Activated CD4-positive, alpha-beta T cell treated with anti-CD3 and anti-CD28 coated beads, Interleukin-2, amount 10 ng/mL, durations not matched to agents 7 days and 5 days (primary cell): ENCODE measurements at places on chromosomes 5 and 9.

DNA sequence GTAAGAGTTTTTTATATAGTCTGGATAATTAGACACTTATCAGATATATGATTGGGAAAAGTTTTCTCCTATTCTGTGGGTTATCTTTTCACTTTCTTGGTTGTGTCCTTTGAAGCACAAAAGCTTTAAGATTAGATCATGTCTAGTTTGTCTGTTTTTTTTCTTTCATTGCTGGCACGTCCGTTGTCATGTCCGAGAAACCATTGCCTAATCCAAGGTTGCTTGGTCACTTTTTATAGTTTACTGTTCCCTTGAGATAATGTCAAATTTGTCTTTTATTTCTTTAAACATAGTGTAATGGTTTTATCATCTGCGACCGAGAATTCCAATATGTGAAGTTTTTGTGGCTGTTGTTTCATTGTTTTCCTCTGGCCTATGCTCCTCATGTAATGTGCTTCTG is 28.8 kb downstream of the GARNL3 start:
- no peak for DNase-seq

DNA sequence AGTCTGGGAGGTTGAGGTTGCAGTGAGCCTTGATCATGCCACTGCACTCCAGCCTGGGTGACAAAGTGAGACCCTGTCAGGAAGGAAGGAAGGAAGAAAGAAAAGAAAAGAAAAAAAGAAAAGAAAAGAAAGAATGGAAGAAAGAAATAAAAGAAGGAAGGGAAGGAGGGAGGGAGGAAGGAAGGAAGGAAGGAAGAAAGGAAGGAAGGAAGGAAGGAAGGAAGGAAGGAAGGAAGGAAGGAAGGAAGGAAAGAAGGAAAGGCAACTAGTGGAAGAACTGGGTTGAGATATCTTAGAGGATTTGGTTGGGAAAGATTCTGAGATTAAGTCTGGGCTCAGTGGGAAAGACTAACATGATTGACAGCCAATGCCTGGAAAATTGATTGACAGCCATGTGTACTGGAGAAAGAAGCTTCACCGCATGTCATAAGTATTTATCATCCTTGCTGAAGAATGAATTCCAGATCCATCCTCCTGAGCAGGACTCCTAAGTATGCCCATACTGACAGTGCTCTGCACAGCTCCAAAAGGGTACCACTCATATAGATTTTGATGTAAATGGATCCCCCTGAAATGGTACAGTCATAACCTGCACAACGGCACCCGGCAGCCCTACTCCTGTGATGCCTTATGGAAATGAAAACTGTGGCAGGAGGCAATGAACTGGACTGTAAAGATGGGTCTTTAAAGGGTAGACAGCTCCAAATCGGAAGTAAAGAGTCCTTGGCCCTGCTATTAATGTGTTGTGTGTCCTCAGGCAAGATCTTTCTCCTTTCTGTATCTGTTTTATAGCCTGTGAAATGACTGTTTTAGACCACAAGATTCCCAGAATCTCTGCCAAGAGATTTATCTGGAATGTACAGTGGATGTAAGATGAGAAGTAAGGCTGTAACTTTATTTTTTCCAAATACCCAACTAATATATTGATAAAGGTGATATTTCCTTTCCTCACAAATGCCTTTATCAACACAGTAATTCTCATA is 16.9 kb upstream of the ADRA1B start:
- no peak for DNase-seq

GRCh38 chr5:171462928-171463861 is 43.7 kb downstream of the FGF18 start:
- DNase-seq: no peak

GRCh38 chr5:106698169-106698568 is 972.6 kb downstream of the EFNA5 start:
- DNase-seq: no peak

DNA sequence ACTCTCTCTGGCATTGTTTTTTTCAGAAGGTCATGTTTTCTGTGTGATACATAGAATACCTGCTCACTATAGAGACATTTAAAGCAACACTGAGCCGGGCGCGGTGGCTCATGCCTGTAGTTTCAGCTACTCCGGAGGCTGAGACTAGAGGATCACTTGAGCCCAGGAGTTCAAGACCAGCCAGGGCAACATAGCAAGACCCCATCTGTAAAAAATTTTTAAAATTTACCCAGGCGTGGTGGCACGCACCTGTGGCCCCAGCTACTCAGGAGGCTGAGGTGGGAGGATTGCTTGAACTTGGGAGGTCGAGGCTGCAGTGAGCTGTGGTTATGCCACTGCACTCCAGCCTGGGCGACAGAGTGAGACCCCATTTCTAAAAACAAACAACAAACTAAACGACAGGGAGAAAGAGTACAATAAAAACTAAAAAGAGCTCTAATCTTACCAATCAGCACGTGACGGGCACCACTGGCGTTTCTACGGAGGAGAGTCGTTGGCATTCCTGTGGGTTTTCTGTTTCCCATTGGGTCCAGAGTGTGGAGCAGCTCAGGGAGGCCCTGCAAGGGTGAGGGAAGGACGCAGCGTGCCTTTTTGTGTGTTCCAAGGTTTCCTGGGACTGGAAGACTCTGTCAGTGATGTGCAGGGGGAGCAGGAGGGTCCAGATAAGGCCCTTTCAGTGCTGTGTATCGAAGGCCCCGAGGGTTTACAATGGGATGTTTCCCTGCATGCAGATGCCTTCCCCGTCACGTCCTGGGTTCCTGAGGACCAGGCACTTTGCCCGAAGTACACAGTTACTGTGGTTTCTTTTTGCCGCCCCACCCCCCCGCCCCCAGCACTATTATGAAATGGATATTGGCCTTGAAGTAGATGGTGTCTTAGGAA is 7.2 kb upstream of the RNU6ATAC start:
- no peak for DNase-seq

DNA sequence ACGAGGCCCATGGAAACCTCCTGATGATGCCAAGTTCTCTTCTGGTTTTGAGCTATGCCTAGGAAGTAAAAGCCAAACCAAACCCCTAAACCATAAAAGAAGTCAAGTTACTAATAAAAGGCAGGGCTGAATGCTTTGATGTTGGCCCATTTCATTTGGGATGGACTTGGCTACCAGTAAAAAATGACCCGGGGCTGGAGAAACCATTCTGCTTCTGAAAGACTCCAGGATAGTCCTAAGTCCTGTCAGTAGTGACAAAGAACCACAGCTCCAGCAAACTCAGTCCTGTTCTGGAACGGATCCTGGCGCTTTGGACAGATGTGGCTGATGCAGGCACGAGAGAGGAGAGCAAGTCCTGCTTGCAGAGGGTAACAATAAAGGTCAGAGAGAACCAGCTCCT is 68.6 kb downstream of the SH3PXD2B start:
- DNase-seq: no peak

GRCh38 chr5:127697894-127698600 is 5.1 kb upstream of the CCDC192 start:
- no peak for DNase-seq

GRCh38 chr5:129499208-129499852 is 39.2 kb downstream of the ADAMTS19 start:
- no peak for DNase-seq

- no peak for DNase-seq
These were observed 997 bp downstream of the COL15A1 start for GRCh38 chr9:98944734-98945074.

- DNase-seq: no peak
These were observed 63.3 kb downstream of the ABCA1 start for GRCh38 chr9:104864675-104865104.

DNA sequence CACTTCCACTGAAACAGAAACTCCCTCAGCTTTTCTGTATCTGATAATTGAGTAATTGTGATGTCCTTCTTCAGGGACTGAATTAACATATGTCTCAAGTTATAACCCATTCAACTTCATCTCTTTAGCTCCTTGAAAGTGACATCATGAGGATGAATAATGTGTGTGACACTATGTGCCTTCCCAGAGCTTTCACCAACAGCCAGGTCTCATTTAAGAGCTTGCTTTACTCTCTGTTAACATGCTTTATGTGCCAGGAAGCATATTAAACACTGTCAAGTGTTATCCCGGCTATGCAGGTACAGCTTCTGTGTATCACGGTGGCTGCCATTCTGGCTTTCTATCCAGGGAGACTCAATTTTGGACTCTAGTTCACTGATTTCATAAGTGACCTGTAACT is 799.9 kb downstream of the CDH12 start:
- DNase-seq: no peak

DNA sequence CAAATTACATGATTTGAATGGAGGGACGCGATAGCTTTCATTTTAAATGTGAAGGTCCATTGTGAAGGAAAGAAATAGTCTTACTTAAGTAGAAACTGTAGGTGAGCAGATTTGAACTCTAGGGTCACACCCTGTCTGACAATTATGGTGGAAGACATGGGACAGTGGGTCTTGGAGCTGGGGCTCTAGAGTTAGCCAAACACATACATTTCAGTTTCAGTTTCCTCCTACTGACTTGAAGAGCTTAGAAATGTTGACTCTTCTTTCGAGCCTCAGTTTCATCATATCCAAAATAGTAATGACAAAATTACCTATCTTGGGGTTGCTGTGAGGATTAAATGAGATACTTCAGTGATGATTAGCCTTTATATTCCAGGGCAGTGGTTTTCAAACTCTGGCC is 314.2 kb downstream of the NTRK2 start:
- DNase-seq: no peak

DNA sequence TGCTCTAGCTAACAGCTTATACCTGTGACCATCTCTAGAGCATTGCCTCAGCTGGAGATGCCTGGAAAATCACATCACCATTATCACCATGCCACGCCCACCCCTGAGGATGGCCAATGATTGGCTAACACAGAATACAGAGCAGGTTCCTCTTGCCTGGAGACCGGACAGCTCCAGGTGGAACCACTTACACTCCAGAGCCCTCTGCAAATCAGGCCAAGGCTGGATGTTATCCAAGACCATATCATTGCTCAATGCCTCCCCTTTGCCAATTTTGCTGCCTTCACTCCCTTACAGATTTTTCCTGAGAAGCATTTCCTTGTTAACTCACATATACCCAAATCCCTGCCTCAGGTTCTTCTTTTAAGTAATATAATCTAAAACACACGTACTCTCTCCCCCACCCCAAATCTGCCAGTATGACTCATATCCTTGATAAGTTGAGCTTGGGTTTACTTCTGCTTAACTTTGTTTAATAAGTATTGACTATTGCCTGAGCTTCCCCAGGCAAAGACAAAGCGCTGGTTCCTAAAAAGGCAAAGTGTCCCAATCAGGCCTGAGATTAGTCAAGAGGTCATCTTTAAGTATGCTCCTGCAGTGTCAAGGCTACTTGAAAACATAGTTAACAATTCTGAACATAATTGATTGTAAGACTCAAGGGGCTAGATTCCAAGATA is 309.6 kb downstream of the EPB41L4A start:
- DNase-seq: no peak

GRCh38 chr9:17816431-17817027 is 237.7 kb downstream of the SH3GL2 start:
- DNase-seq: no peak

DNA sequence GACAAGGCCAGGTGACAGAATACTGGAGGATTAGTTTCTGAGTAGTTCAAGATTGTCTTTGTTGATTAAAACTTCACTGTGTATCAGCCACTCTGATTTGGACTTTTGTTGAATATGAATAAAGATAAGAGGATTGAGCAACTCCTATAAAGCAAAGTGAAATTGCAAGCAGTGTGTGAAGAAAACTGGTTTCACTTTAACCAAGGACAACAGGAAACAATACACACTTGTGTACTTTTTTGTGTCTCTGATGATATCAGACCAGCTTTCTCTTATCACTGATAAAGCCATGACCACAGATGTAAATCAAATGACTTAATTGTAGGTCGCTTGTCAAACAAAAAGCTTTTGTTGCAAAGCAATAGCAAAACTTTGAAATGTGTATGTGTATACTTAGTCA is 268.6 kb downstream of the FER start:
- no peak for DNase-seq

DNA sequence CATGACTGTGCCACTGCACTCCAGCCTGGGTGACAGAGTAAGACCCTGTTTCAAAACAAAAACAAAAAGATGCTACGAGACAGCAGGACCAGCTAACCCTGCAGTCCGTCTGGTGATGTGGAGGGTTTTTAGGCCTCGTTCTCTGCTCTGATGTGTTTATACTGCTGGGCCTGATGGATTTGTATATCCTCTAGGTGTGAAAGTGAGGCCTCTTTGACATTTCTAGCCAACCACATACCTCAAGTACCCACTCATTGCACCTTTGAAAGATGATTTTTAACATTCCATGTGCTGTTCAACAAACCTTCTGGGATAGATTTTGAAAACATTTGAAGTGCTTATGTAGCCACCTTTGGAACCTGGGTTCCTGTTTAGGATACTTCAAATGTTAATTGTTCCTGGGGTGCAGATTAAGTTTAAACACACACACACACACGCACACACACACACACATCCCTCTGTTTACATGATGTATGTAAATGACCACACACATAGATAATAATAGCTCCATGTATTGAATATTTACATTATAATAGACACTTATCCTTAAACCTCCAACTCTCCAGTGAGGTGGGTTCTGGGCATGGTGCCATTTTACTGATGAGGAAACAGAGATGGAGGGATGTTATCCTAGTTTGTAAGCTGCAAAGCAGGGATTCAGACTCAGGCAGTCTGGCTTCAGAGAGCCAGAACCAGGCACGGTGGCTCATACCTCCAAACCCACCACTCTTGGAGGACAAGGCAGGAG is 48.8 kb upstream of the GOLPH3 start:
- no peak for DNase-seq

DNA sequence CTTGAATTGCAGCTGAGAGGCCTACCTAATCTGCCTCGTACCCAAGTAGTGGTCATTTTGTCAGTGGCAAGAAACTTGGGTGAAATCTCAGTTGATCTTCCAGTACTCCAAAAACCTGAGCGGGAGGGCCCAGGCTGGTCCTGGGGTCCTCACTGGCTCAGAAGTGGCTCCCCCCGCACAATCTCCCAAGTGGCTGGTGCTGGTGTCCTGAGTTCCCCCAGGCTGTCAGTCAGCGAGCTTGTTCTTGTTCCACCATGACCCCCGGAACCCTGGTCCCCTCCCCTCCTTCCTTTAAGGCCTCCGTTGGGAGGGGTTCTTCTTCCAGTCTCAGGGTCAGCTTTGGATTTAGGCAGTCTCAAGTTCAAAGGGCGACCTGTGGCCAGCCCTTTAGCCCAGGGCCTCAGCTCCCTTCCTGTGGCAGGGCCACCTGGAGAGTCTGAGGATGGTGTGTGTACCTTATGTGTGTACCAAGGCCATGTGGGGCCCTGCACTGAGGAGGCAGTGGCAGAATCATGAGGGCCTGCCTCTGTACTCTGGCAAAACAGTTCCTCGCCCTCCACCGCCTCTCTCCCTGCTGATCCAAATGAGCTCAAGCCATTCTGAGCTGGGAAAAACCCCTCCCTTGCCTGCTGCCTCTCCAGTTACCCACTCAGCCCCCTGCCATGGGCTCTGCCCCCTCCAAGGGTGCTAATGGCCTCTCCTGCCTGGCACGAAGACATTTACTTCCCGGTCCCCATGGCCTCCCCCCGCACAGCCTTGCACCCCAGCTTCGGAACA is 4.5 kb upstream of the DBN1 start:
- DNase-seq: no peak

GRCh38 chr5:86127696-86128095 is 490.0 kb upstream of the COX7C start:
- no peak for DNase-seq
